ENCODE measurements at places on chromosomes 16 and 17. TPM values are rescaled to one million over a fixed set of nuclear protein-coding genes. Genes with fewer than 3 reads are reported as not detected.
A peak's percentile ranks its signal among the peaks of the same experiment; 100 is the strongest.

DNA sequence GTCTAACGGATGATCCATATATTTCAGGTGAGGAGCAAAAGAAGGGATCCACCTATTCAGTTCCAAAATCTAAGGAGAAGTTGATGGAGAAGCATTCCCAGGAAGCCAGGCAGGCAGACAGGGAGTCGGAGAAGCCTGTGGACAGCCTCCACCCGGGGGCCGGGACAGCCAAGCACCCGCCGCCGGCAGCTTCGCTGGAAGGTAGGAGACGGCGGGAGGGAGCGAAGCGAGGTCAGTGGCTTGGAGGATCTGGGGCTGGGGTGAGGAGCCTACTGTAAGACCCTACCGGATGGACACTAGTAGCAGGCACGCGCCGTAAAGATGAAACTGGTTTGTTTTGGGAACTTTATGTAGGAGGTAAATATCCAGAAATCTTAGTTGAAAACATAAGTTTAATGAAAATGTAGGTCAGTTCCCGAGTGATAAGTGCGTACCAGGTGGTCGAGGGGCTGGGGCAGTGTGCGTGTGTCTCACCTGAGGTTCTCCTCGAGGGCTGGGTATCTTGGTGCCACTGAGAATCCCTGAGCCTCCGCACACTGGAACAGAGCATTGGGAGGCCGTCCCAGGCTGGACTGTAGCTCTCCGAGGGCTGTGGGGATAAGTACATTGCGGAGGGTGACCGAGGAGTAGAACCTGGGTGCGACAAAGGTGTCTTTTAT is 714 bp downstream of the SPATA33 start:
- peaks cover 46% of the 10 kb centered on the region for H3K36me3 ChIP-seq
- no peaks in the 10 kb centered on the region for H3K27me3 ChIP-seq
- H3K4me1 ChIP-seq, result peaks cover 26% of the 10 kb centered on the region
- no peak overlapping the region for H3K27ac ChIP-seq
- DNase-seq, result no peak

- no peaks in the 10 kb centered on the region for H3K27me3 ChIP-seq
- H3K4me3 ChIP-seq, result no peak overlapping the region
- no peak overlapping the region for H3K27ac ChIP-seq
- H3K4me1 ChIP-seq, result peaks cover 42% of the 10 kb centered on the region
- no peak for DNase-seq
Observed at GRCh38 chr17:66986659-66987058, 22.2 kb downstream of the CACNG4 start.

SOST gene
- 0.50 TPM for total RNA-seq

OR3A3 gene
- total RNA-seq, result not detected

TMC6 gene
- total RNA-seq, result 33.4 TPM

GRCh38 chr16:75319513-75320411 is 68.3 kb upstream of the BCAR1 start:
- H3K27me3 ChIP-seq, result no peaks in the 10 kb centered on the region
- no peak overlapping the region for H3K4me3 ChIP-seq
- no peaks in the 10 kb centered on the region for H3K36me3 ChIP-seq
- H3K27ac ChIP-seq, result peak overlapping the region; percentile 47

DNA sequence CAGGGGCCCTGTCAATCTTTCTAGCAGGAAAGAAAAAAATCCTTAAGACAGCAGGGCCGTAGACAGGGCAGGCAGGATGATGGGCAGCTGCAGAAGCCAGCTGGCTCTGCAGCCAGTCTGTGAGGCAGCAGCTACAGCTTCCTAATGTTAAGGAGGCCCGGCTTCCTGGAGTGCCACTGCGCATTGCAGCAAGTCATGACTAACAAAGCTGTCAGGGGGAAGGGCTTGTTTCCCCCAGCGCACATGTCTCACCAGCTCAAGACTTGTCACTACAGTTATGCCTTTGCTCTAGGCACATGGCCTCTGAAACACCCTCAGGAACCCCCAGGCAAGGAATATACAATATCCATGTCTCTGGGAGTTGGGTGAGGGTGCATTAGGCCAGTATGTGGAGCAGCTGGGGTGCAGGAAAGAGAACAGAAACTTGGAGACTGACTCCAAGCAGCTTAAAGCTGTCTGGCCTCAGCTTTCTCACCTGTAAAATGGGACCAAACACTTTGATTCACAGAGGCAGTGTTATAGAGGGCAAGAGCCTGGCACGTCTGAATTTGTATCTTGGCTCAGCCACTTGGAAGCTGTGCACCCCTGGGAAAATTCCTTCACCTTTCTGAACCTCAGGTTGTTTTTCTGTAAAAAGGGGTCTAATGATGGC is 220.0 kb downstream of the HAPSTR1 start:
- H3K27me3 ChIP-seq, result peaks cover 2% of the 10 kb centered on the region
- H3K4me1 ChIP-seq, result peaks cover 25% of the 10 kb centered on the region
- no peak overlapping the region for H3K4me3 ChIP-seq

All from spinal cord (tissue), 10 donors.